ENCODE measurements at places on chromosomes 7 and 10. TPM values are rescaled to one million over a fixed set of nuclear protein-coding genes. Genes with fewer than 3 reads are reported as not detected.

Gene CLRN3
- total RNA-seq, result not detected

Gene CALHM1
- 0.12 TPM for total RNA-seq

GRCh38 chr10:61050120-61050745, 106.2 kb upstream of the RHOBTB1 start:
- DNase-seq, result no peak

GRCh38 chr7:131057794-131058070, 269.9 kb upstream of the MKLN1 start:
- peak; percentile 67 for DNase-seq

All from activated CD4-positive, alpha-beta T cell treated with anti-CD3 and anti-CD28 coated beads, Interleukin-2, amount 10 ng/mL, durations not matched to agents 7 days and 5 days (primary cell).